ENCODE measurements at places on chromosomes 12 and 14.

GRCh38 chr14:83316356-83316755, 1782.7 kb upstream of the SEL1L start:
- no peak for DNase-seq

DNA sequence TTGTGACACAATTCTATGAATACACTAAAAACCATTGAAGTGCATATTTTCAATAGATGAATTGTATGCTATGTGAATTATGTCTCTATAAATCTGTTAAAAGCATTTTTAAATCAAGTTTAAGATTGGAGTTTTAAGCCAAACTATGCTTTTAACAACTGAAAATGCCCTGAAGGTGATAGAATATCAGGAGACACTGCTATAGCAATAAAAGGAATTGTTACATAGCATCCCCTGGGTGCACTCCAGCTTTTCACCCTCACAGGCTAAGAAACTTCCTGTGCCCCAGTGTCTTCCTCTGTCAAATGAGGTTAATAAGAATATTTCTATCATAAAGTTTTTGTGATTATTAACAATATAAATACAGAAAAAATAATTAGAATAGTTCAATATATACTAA, 472.7 kb upstream of the TMPO start:
- no peak for DNase-seq

GRCh38 chr14:99215277-99215676, 56.7 kb downstream of the BCL11B start:
- peak; percentile 59 for DNase-seq

DNA sequence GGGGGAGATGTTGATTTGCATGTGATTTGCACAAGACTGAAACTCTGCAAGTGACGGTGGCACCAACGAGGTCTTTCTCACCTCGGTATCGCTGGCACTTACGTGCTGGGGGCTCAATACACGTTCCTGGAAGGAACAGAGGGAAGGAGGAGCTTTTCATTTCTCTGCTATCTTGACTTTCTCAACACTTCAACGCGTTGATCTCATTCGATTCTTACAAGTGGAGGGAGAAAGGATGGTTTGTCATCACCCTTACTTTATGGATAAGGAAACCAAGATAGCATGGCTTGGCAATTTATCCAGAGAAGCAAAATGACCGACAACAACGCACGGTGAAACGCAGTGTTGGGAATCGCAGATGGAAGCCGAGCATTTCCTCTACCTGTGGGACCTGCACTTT, 87.3 kb upstream of the RFLNA start:
- no peak for DNase-seq

DNA sequence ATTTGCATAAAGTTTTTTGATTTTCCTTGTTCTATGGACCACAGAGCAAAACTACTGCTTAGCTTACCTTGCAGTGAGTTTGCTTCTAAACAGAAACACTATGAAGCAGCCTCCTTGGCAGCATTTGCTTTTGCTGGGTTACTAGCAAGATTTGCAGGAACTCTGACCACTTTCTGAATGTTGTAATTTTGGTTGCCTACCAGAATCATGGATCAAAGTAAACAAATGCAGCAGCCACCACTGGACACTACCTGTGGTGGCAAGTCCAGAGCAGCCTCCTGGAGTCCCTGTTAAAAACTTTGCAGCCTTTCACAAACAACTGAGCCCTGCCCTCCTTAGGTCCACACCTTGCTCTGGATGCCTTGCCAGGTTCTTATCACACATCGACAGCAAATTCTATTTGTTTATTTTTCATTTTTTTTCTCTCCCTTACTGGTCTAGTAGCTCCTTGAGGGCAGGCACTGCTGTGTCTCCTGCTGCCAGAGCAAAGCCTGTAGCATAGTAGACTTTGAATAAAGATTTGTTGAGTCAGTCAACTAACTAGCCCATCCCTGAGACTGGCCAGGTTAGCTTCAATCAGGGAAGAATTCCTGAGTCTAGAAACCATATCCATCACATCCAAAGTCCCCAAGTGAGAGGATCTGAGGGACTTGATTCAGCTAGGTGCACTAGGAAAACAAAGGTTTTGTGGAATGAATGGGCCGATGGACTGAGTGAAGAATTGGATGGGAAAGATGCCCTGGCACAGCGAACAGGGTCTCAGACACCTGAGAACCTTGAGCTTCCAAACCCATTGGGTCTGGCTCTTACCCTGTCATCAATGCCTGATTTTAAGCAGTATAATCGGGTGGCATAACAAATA, 5.7 kb downstream of the TTC6 start:
- DNase-seq: no peak

GRCh38 chr12:28506271-28506670, 316.0 kb downstream of the CCDC91 start:
- DNase-seq: no peak

All from aorta (tissue), 5 donors.